ENCODE measurements at places on chromosomes 2 and 18.

GRCh38 chr2:82968358-82968757 lies 1490.7 kb downstream of the SUCLG1 start:
- no peak for DNase-seq

DNA sequence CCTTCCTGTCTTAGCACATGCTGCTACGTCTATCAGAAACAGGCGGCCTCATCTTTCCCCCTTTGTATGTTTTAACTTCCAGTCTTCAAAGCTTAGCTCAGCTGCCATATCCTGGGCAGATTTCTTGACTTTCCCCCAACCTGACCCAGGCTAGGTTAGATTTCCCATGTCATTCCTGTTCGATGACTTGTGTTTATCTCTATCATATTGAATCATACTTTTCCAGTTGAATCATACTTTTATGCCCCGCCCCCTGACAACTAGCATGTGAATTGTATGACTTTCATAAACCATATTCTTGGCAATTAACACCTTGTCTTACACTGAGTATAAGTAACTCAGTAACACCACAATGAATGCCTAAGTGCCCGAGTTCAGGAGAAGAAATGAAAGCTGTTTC lies 128.3 kb downstream of the CYRIA start:
- DNase-seq = no peak

DNA sequence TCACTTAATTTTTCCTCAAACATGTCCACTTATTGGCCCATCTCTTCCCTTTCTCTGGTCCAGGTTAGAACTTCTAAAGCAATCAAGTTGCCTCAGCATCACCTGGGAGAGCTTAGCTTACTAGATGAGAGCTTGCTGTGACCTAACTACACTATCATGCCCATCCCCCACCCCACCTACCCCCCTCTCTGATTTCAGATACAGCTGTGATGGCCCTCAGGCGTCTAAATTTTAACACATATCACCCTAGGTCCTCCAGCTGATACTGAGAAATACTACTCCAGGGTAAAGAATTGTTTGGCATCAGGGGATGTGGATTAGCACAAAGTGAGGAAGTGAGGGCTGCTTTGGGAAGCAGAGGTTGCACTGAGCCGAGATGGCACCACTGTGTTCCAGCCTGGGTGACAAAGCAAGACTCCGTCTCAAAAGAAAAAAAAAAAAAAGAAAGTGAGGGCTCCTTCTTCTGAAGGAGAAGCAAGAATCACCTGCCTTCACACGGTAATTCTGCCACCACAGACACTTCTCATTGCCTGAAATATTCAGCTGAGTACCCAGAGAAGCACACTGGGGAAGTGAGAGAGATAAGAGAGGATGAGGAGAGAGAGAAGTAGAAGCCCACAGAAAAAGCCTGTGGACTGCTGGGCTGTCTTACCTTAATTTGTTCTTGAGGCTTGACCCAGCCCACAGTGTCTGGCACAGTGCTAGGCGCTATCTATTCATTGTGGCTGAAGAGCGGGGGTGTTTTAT lies 263.4 kb downstream of the ASXL3 start:
- no peak for DNase-seq

- DNase-seq = no peak
These were observed 231.9 kb upstream of the SIX2 start for GRCh38 chr2:45241061-45241561.

DNA sequence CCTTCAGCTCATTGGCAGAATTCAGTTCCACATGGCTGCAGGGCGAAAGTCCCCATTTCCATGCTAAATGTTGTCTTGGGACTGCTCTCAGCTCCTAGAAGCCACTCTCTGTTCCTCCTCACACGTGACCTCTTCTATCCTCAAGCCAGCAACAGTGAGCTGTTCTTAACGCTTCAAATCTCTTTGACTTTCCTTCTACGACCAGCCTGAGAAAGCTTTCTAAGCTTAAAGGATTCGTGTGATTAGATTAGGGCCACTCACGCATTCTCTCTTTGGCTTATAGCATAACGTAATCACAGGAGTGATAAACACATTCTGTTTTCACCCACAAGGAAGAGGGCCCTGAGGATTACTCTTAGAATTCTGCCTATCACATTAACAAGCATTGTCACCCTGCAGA lies 29.8 kb upstream of the LAMA1 start:
- DNase-seq = no peak

DNA sequence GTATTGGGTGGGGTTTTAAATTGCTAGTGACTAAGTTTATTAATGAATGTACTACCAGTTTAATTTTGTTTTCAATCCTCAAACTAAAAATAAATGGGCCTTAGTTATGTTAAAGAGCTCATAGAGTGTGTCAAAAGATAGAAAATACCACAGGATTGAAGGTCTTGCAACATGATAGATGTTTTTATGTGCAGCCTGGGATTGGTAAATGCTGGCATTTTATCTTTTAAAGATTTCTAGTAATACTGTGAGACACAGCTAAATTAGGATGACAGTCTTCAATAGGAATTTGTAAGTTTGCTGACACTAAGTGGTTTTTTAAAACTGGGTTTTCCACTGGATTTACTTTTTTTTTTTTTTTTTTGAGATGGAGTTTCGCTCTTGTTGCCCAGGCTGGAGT lies 122.3 kb downstream of the HAUS1 start:
- DNase-seq = no peak

DNA sequence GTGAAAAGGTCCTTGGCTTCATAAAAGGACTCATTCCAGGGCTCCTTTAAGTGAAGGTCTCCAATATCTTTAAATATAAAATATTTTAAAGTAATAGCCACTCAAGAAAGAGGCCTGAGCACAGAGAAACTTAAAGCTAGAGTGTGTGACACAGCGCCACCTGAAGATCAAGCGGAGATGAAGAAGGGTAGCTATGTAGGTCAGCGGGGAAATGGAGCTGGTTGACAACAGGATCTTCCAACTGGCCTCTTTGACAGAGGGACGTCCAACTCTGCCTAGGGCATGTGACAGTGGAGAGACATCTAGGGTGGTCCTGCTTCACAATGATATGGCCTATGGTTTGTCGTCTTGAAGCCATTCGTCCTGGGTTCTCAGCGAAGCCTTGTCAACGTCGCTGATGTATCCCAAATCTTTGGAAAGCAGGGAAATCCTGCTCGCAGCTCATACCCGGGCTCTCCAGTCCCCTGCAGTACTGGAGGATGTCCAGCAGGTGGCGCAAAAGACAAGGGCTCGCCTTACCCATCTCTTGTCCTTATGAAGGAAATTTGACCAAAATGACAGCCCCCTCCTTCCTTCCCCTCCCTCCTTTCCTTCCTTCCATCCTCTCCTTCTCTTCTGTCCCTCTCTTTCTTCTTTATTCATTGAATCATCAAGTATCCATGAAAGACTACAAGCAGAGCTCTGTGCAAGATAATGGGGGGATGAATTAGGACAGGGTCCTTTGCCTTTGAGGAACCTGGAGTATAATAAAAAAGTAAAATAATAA lies 59.6 kb downstream of the LONRF2 start:
- DNase-seq = peak; percentile 40

DNA sequence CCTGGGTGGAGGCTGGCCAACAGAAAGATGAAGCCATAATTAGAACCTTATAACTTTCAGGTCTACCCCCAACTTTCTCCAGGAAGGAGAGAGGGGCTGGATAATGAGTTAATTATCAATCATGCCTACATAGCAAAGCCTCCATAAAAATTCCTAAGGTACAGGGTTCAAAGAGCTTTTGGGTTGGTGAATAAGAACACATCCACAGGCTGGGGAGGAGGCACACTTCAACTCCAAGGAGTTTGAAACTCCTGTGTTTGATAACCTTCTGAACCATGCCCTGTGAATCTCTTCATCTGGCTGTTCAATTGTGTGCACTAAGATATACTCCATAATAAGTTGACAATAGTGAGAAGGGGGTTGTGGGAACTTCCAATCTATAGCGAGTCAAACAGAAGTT lies 552.3 kb downstream of the TDRD15 start:
- no peak for DNase-seq

GRCh38 chr2:113050921-113051895 lies 1.5 kb downstream of the IL36B start:
- DNase-seq = no peak

DNA sequence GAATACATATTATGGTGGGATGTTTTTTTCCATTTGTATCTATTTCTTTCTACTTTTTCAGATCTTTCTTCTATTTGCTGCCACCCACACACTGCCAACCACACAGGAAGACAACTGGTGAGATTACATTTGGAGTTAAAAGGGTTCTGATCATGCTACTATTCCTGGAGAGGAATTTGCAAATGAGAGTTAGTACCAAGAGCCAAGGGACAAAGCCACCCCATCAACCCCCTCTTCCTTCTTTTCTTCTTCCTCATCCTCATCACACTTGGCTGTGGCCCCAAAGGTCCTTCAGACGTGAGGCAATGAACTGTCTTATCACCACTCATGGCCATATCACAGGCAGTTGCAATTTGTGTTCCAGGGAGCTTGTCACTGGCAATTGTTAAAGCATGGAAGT lies 215.6 kb upstream of the SLC14A2 start:
- DNase-seq = no peak

DNA sequence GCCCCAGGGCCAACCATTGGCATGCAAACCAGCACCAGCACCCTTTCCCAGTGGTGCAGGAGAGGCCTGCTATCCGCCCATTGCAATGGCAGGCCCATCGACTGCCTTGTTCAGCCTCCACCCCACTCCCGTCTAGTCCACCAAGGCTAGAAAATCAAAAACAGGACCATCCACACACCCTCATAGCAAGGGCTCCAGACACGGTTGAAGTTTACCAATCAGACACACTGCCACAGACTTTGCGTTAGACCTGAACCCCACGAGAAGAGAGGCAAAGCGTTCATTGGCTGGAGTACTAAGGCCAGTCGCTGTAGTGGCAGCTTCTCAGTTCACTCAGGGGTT lies 95.3 kb upstream of the TEX51 start:
- no peak for DNase-seq

- DNase-seq = no peak
These were observed 368.2 kb downstream of the IRS1 start for GRCh38 chr2:226431288-226431948.

- DNase-seq = no peak
These were observed 33.6 kb upstream of the ZSWIM2 start for GRCh38 chr2:186882511-186883071.

DNA sequence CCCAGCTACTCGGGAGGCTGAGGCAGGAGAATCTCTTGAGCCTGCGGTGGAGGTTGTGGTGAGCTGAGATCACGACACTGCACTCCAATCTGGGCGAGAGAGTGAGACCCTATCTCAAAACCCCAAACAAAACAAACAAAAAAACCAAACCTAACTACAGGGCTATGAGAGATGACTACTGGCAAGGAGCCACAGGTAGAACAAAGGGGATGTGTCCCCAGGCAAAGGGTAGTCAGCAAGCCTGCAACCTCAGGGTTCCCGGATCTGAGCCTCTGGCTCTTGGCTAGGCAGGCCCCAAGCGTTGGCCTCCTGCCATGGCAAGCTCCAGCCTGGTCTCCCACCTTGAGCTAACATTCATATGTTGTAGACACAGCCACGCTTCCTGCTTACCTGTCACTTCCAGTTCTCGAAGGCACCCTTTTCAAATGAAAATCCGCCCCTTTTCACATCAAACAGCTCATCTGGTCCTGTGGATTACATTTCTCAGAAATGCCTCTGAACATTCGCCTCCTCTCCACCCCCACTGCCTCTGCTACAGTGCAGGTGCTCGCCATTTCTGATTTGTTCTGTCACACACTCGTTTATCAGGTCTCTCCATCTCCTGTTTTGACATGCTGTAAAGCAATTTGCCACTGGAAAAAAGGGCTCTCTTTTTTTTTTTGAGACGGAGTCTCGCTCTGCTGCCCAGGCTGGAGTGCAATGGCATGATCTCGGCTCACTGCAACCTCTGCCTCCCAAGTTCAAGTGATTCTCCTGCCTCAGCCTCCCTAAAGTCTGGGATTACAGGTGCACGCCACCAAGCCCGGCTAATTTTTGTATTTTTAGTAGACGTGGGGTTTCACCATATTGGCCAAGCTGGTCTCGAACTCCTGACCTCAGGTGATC lies 13.1 kb upstream of the ACTR3 start:
- DNase-seq = peak; percentile 75

GRCh38 chr2:207399301-207399700 lies 130.5 kb upstream of the CREB1 start:
- no peak for DNase-seq

GRCh38 chr18:49922228-49922627 lies 108.9 kb upstream of the ACAA2 start:
- no peak for DNase-seq

GRCh38 chr2:171847627-171848026 lies 46.4 kb downstream of the SLC25A12 start:
- no peak for DNase-seq

DNA sequence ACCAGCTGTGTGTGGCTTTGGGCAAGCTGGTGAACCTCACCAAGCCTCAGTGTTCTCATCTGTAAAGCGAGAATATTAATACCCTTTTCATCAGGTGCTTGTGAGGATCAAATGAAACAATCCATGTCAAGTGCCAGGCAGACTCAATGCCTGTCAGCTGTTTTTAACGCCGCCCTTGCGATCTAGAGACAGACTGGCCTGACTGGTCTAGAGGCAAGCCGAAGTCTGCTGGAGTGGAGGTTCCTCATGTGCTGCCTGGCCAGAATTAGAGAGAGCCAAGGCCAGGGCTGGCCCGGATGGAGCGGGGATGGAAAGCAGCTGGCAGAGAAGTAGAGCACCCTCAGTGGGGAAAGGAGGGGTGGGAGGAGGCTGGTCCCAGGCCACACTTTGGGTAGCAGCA lies 74.5 kb upstream of the B3GNT7 start:
- DNase-seq = no peak

GRCh38 chr18:44898498-44898897 lies 217.8 kb downstream of the SETBP1 start:
- DNase-seq = no peak

- DNase-seq = no peak
These were observed 45.5 kb upstream of the COL3A1 start for GRCh38 chr2:188928643-188929042.

- no peak for DNase-seq
These were observed 21.8 kb upstream of the CXCR1 start for GRCh38 chr2:218188528-218188927.

DNA sequence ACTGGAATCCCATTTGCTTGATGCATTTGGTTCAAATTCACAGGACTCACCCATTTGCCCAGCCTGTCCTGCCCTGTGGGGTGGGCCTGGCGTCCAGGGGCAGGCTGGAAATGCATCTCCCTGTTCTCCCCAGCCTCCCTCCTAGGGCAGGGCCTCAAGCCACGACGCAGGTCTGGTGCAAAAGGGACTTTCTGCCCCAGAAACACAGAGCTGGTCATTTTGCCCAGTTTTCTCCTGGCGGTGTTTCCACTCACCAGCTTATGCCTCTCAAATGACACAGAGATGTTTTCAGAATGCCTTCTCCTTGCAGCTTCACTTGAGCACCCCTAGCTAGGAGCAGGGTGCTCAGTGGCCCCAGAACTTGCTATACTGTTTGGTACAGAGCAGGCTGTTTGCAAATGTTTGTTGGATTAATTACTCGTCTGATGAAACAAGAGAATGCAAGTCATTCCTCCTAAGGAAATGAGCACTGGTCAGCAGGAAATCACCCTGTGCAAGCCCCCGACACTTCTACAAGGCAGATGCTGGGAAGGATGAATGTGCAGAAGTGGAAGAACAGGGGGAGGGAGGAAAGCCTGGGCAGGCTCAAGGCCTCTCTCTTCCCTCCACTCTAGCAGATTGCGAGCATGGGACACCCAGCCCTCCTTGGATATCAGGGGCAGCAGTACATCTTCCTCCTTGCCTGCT lies 164.3 kb upstream of the APCDD1 start:
- no peak for DNase-seq
